CD8-positive, alpha-beta memory T cell (primary cell): ENCODE measurements at places on chromosomes 2 and 18. TPM values are rescaled to one million over a fixed set of nuclear protein-coding genes. Genes with fewer than 3 reads are reported as not detected.

GRCh38 chr2:190545093-190545492 is 10.6 kb upstream of the NEMP2 start:
- no peaks in the 10 kb centered on the region for H3K4me1 ChIP-seq
- no peaks in the 10 kb centered on the region for H3K36me3 ChIP-seq
- H3K27me3 ChIP-seq: no peaks in the 10 kb centered on the region
- DNase-seq: no peak
- H3K27ac ChIP-seq: no peak overlapping the region

- H3K27me3 ChIP-seq: no peaks in the 10 kb centered on the region
- no peak overlapping the region for H3K4me3 ChIP-seq
- H3K27ac ChIP-seq: no peak overlapping the region
Measured at GRCh38 chr2:189514104-189514503, 66.5 kb downstream of the SLC40A1 start.

DNA sequence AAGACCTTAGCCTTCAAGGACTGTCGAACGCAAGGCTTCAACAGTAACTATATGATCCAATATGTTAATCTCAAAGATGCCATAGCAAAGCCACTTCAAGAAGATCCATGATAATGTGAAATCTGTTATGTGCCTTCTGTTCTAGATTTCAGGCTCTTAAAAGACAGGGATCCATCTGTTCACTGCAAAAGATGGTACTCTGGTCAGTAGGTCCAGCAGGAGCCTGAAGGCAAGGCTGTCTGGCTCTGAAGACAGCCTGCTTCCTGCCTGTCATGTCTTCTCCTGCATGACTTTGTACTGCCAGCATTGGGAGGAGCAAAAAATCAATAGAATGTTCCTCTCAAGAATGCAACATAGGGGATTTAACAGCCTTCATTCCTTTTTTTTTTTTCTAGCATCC is 270.8 kb upstream of the PARD3B start:
- DNase-seq: no peak
- no peak overlapping the region for H3K27ac ChIP-seq
- H3K4me1 ChIP-seq: no peaks in the 10 kb centered on the region
- no peak overlapping the region for H3K4me3 ChIP-seq

GRCh38 chr18:28725876-28726275 is 548.9 kb upstream of the CDH2 start:
- no peaks in the 10 kb centered on the region for H3K27me3 ChIP-seq
- H3K4me1 ChIP-seq: no peaks in the 10 kb centered on the region
- no peak for DNase-seq
- no peaks in the 10 kb centered on the region for H3K36me3 ChIP-seq
- H3K27ac ChIP-seq: no peak overlapping the region

- H3K27ac ChIP-seq: no peak overlapping the region
- no peak for DNase-seq
- peaks cover 4% of the 10 kb centered on the region for H3K4me1 ChIP-seq
- no peak overlapping the region for H3K4me3 ChIP-seq
- H3K36me3 ChIP-seq: no peaks in the 10 kb centered on the region
Measured at GRCh38 chr2:203675086-203675485, 31.4 kb upstream of the CD28 start.

DNA sequence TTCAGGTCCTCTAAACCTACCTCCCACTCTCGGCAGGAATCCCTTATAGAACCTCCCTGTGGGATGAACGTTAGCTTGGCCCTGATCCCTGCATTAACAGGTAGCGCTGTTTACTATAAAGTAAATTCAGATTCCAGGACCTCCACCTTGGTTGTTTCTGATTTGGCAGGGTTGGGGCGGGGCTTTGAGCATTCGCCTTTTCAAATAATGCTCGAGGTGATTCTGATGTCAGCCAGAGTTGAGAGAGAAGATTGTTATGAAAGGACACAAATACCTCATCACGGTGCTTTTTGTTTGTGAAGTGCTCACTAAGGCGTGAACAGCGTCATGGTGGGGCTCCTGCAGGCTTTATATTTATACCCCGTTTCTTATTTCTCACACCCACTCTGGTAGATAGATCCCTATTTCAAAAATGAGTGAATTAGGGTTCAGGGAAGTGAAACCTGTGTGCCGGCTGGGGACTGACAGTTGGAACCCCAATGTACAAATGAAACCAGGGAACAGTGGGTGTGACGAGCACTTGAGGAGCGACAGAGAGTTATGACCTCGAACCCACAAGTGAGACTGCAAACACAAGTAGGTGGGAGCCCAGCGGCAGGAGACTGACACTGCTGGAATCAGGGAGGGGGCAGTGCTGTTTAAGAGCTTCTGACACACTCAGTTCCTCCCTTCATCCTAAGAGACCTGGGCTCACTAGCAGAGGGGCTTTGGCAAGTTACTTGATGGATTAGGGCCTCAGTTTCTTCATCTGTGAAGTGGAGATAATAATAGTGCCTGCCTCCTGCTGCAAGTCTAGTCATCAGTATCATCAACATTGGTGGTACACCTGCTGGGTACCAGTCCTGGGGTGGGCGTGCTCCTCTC is 14.2 kb upstream of the CXCR4 start:
- no peaks in the 10 kb centered on the region for H3K27me3 ChIP-seq
- DNase-seq: peak; percentile 91
- H3K4me1 ChIP-seq: peaks cover 95% of the 10 kb centered on the region
- H3K27ac ChIP-seq: peak overlapping the region; percentile 89

- no peak overlapping the region for H3K4me3 ChIP-seq
- DNase-seq: no peak
- no peaks in the 10 kb centered on the region for H3K36me3 ChIP-seq
- no peak overlapping the region for H3K27ac ChIP-seq
- H3K4me1 ChIP-seq: no peaks in the 10 kb centered on the region
- H3K27me3 ChIP-seq: no peaks in the 10 kb centered on the region
Measured at GRCh38 chr18:55228191-55228590, 268.9 kb upstream of the CCDC68 start.

GRCh38 chr2:28580078-28580477 is 84.2 kb downstream of the PLB1 start:
- H3K27me3 ChIP-seq: no peaks in the 10 kb centered on the region
- H3K4me1 ChIP-seq: no peaks in the 10 kb centered on the region
- no peak for DNase-seq
- H3K27ac ChIP-seq: no peak overlapping the region

GRCh38 chr2:107738266-107738665 is 88.4 kb upstream of the RGPD4 start:
- no peak overlapping the region for H3K4me3 ChIP-seq
- no peaks in the 10 kb centered on the region for H3K36me3 ChIP-seq
- no peak overlapping the region for H3K27ac ChIP-seq
- no peak for DNase-seq

- DNase-seq: no peak
- H3K27me3 ChIP-seq: peaks cover 5% of the 10 kb centered on the region
- peaks cover 6% of the 10 kb centered on the region for H3K4me1 ChIP-seq
Measured at GRCh38 chr2:70964133-70964532, 14.3 kb upstream of the ANKRD53 start.

DNA sequence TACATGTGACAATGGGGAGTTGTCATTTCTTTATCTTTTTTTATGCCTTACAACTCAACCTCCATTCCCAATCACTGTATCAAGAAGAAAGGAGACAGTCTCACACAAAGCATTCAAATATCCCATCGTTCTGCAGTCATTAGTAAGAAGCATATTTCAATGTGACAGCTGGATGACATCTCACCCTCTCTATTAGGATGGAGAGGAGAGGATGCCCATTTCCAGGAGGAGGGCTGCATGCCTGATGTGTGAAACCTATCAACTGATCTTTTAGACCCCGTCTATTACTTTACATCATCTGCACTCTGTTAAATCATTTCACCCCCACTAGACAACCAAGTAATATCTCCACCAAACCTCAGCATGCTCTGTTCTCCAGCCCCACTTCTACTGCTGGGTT is 292.7 kb upstream of the CHAC2 start:
- no peak overlapping the region for H3K27ac ChIP-seq
- H3K27me3 ChIP-seq: no peaks in the 10 kb centered on the region
- no peaks in the 10 kb centered on the region for H3K4me1 ChIP-seq
- no peak overlapping the region for H3K4me3 ChIP-seq
- no peaks in the 10 kb centered on the region for H3K36me3 ChIP-seq

DNA sequence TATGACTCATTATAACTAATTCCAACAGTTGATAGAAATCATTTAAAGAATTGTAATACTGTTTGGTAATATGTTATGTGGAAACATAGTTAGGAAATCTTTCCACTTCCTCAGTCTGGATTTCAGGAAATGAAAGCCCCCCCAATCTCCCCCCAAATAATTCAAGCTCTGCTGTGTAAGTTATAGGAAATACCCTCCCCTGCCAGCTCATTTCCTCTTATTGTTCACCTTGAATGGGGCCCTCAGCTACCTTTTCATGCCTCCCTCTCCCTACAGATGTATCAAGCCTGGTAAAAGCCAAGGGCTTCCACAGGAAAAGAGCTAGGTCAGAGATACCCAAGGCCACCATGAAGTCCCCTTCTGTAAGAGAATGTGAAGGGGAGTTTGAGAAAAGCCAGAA is 155.5 kb downstream of the CNTNAP5 start:
- no peak overlapping the region for H3K27ac ChIP-seq
- H3K27me3 ChIP-seq: no peaks in the 10 kb centered on the region
- H3K4me1 ChIP-seq: no peaks in the 10 kb centered on the region
- no peak for DNase-seq

DNA sequence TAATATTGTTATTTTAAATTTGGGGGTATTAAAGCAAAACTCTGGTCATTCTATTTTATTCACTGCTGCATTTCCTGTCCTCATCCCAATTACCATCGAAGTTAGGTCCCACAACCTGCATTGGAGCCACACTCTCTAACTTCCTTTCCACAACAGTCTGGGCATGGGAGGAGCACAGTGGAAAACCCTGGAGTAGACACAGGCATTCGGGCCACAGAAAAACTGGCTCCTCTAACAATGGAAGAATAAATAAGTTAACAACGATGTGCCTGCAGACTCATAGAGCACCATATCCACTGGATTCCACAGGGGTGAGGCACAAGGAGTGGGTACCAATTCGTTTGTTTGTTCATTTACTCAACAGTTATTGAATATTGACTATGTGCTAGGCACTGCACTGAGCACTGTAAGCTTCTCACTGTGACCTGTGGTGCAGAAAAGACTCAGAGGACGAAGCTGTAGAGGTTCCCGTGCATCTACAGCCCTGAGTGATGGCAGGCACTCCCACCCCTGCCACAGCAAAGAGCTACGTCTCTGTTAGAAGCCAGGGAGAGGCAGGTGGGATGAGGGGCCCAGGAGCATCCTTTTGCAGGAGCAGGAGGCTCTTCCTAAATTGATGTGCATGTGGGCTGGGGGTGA is 154.2 kb upstream of the PGAP1 start:
- no peak overlapping the region for H3K4me3 ChIP-seq
- no peaks in the 10 kb centered on the region for H3K27me3 ChIP-seq
- H3K4me1 ChIP-seq: no peaks in the 10 kb centered on the region
- H3K36me3 ChIP-seq: peaks cover 78% of the 10 kb centered on the region
- H3K27ac ChIP-seq: no peak overlapping the region

GRCh38 chr18:67862069-67862468 is 345.5 kb upstream of the DSEL start:
- H3K27me3 ChIP-seq: no peaks in the 10 kb centered on the region
- DNase-seq: no peak
- no peak overlapping the region for H3K4me3 ChIP-seq

Gene HOXD4
- total RNA-seq: not detected

Gene ARHGAP25
- total RNA-seq: 74.7 TPM

Gene SLC38A11
- total RNA-seq: not detected

Gene SAG
- total RNA-seq: not detected

Gene POTEI
- not detected for total RNA-seq

Gene TRABD2A
- total RNA-seq: 20.8 TPM

Gene TACR1
- total RNA-seq: not detected

Gene TEX44
- total RNA-seq: not detected

Gene SERPINB10
- not detected for total RNA-seq

Gene DTNA
- total RNA-seq: not detected
